ENCODE measurements at places on chromosomes 7 and 10. TPM values are rescaled to one million over a fixed set of nuclear protein-coding genes. Genes with fewer than 3 reads are reported as not detected.
A peak's percentile ranks its signal among the peaks of the same experiment; 100 is the strongest.

GRCh38 chr10:104273899-104274575 lies 5.1 kb downstream of the GSTO2 start:
- H3K36me3 ChIP-seq = no peaks in the 10 kb centered on the region
- H3K27ac ChIP-seq = no peak overlapping the region
- H3K4me1 ChIP-seq = no peaks in the 10 kb centered on the region
- no peak for DNase-seq
- no peaks in the 10 kb centered on the region for H3K27me3 ChIP-seq

WNT16 gene
- total RNA-seq = 0.10 TPM

SLC26A5 gene
- 0.34 TPM for total RNA-seq

KIAA1549 gene
- 3.6 TPM for total RNA-seq

DNA sequence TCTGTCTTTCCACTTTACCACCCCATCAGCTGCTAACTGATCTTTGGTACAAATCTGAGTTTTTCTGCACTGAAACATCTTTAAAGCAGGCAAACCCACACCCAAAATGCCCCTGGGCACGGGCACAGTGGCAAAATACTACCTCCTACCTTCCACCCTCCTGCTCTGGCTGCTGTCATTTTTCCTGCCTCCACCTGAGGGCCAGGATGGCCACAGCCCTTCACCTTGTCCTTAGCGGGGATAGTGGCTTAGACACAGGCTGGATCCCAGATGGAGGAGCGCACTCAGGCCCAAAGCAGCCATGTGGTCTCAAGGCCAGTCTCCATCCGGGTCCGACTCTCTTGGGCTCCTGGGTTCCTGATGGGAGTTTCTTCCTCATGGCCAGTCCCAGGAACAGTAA lies 98.3 kb downstream of the HIF1AN start:
- no peak overlapping the region for H3K27ac ChIP-seq
- no peaks in the 10 kb centered on the region for H3K4me1 ChIP-seq
- H3K36me3 ChIP-seq = no peaks in the 10 kb centered on the region
- H3K4me3 ChIP-seq = no peak overlapping the region
- DNase-seq = no peak
- no peaks in the 10 kb centered on the region for H3K27me3 ChIP-seq

KCND2 gene
- 14.5 TPM for total RNA-seq

DNA sequence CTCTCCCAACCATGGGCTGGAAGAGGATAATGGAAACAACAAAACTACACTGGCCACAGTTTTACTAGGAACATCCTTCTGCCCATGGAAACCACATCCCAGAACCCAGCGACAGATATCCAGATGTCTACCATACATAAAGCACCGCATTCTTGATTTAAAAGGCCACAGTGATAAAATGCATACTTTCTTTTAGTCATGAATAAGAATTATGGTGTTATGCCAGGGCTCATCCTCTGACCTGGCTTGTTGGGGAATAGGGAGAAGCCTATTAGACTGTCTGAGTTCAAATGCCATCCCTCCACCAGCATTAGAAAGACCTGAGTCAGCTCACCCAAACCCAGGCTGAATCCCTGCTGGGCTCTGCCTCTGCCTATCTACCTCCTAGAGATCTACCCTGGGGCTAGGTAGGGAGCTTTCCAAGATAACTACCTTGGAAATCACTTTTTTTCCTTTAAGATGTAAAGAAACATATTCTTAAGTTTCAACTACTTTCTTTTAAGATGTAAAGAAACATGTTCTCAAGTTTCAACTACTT lies 5.2 kb downstream of the ABCA13 start:
- H3K4me3 ChIP-seq = no peak overlapping the region
- no peaks in the 10 kb centered on the region for H3K27me3 ChIP-seq
- no peak for DNase-seq
- no peak overlapping the region for H3K27ac ChIP-seq
- H3K36me3 ChIP-seq = no peaks in the 10 kb centered on the region

DNA sequence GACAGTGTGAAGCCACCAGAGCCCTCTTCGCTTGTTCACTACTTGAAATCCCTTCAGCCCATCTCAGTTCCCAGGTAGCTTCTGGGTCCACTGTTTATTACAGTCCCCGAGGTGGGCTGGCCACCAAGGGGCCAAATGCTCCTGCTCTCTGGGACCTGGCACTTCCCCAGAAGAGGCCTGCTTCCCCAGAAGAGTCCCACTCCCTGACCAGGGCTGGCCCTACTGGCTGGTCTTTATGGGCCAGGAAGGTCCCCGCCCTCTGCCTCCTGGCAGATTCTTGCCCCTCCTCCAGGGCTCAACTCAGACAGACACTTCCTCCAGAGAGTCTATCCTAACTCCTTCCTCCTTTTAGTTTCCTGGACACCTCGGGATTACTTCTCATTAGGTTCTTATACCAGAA lies 70.7 kb upstream of the LRRC18 start:
- H3K36me3 ChIP-seq = no peaks in the 10 kb centered on the region
- H3K4me1 ChIP-seq = peaks cover 38% of the 10 kb centered on the region
- no peak overlapping the region for H3K4me3 ChIP-seq
- no peaks in the 10 kb centered on the region for H3K27me3 ChIP-seq

DNA sequence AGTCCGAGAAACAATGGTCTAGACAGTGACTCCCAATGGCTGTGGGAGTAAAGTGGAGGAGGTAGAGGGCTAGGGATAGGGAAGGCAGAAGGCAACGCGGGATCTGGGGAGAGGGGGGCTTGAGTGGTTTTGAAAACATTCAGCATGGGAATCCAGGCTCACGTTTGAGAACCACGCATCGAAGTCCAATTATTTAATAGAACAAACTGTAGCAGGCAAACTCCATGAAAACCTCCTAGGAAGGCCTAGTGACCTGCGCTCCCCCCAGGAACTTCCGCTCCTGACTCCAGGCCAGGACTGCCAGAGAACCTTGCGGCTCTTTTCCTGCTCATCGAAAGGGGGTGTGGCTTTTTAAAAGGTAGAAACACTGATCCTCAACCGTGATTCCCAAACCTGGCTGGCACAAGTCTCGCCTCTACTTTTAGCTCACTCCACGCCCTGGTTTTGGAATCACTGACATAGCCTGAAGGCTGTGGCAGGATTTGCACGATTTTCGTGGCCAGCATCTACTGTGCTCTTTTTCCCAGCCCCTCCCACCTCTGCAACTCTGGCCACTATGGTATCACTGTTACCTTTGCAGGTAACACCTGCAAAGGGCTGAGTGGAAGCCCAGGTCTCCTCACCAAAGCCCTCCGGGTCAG lies 43.4 kb downstream of the MYOF start:
- no peak overlapping the region for H3K4me3 ChIP-seq
- DNase-seq = no peak
- peak overlapping the region; percentile 98 for H3K27ac ChIP-seq
- H3K27me3 ChIP-seq = no peaks in the 10 kb centered on the region
- no peaks in the 10 kb centered on the region for H3K36me3 ChIP-seq
- H3K4me1 ChIP-seq = peaks cover 20% of the 10 kb centered on the region

GRCh38 chr7:47513741-47514241 lies 68.1 kb downstream of the TNS3 start:
- peaks cover 24% of the 10 kb centered on the region for H3K4me1 ChIP-seq
- H3K36me3 ChIP-seq = no peaks in the 10 kb centered on the region
- no peak overlapping the region for H3K27ac ChIP-seq
- DNase-seq = no peak
- no peaks in the 10 kb centered on the region for H3K27me3 ChIP-seq

CPN1 gene
- not detected for total RNA-seq

TUBB8 gene
- not detected for total RNA-seq

GPER1 gene
- total RNA-seq = 0.48 TPM

MSS51 gene
- total RNA-seq = 3.1 TPM

MYL7 gene
- not detected for total RNA-seq

DNA sequence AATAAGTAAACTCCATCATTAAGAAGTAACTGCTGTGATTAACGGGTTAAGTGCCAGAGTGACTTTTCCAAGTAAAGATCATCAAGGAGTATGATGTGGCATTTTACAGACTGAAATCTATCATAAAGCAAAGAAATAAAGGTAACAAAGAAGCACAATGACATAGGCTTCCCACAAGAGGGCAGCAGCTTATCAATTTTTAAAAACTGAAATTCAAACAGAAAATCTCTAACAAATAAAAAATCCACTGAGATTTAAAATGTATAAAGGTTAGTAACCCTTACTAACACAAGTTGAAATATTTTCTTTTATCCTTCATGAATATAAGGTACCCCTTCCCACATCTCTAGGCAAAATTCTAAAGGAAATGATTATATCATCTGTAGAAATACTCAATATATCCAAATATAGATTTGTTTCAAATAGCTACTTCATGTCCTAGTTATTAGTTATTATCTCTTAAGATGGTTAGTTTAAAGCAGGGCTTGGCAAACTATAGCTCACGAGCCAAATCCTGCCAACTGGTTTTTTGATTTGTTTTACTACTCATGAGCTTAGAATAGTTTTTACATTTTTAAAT lies 29.2 kb downstream of the FAM3C start:
- DNase-seq = no peak
- no peak overlapping the region for H3K27ac ChIP-seq
- no peaks in the 10 kb centered on the region for H3K36me3 ChIP-seq
- H3K4me3 ChIP-seq = no peak overlapping the region
- H3K27me3 ChIP-seq = no peaks in the 10 kb centered on the region

FEZF1 gene
- not detected for total RNA-seq

DNA sequence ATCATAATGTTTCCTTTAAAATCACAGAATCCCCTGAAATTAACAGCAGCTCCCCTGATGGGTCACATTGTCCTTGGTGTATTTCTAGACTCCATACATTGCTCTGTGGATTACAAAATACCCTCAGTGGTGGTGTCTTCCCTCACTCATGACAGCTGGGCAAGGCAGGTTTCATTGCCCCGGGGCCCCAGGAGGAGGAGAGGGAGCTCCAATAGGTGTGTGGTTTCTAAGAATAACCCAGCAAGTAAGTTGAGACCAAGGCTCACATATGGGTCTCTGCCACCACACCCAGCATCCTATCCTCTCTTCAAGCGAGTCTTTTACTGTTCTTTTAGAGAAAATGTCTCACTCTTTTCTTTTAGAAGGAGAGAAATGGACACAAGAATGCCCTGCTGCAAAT lies 63.6 kb downstream of the PKD1L1 start:
- H3K27ac ChIP-seq = no peak overlapping the region
- H3K4me1 ChIP-seq = peaks cover 3% of the 10 kb centered on the region
- no peaks in the 10 kb centered on the region for H3K36me3 ChIP-seq
- DNase-seq = no peak
- H3K27me3 ChIP-seq = no peaks in the 10 kb centered on the region

DNA sequence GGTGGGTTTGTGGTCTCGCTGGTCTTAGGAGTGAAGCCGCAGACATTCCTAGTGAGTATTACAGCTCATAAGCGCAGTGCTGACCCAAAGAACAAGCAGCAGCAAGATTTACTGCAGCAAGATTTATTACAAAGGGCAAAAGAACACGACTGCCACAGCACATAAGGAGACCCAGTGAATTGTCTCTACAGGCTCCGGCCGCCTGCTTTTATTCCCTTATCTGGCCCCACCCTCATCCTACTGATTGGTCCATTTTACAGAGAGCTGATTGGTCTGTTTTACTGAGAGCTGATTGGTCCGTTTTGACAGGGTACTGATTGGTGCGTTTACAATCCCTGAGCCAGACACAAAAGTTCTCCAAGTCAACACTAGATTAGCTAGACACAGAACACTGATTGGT lies 82.1 kb downstream of the VIPR2 start:
- H3K4me1 ChIP-seq = peaks cover 3% of the 10 kb centered on the region
- no peak overlapping the region for H3K27ac ChIP-seq
- no peaks in the 10 kb centered on the region for H3K36me3 ChIP-seq
- DNase-seq = no peak
- no peak overlapping the region for H3K4me3 ChIP-seq
- H3K27me3 ChIP-seq = no peaks in the 10 kb centered on the region

- H3K27ac ChIP-seq = no peak overlapping the region
- H3K4me1 ChIP-seq = no peaks in the 10 kb centered on the region
- no peaks in the 10 kb centered on the region for H3K27me3 ChIP-seq
- H3K36me3 ChIP-seq = no peaks in the 10 kb centered on the region
- no peak for DNase-seq
- no peak overlapping the region for H3K4me3 ChIP-seq
Measured at GRCh38 chr10:60594476-60595051, 183.7 kb upstream of the CDK1 start.

SOSTDC1 gene
- 0.48 TPM for total RNA-seq
